ENCODE measurements at places on chromosomes 13 and 19.

DNA sequence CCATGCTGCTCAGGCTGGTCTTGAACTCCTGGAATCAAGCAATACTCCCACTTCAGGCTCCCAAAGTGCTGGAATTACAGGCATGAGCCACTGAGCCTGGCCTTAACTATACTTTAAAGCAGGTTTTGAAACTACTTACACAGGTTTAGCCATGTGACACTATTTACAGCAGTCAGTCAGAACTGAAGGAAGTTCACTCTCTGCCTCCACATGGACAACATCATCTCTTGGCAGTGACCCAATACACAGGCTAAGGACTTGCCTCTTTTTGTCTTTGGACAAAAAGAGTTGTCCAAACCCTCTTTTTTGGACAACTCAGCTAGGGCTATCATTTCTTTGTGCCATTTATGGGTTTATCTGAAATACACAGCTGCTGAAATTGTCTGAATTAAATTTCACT, 89.0 kb upstream of the CLDN10 start:
- no peak for DNase-seq

- no peak for DNase-seq
Measured at GRCh38 chr13:31827707-31828106, 88.4 kb downstream of the RXFP2 start.

- DNase-seq: no peak
Measured at GRCh38 chr13:24627946-24628345, 52.3 kb upstream of the ATP12A start.

DNA sequence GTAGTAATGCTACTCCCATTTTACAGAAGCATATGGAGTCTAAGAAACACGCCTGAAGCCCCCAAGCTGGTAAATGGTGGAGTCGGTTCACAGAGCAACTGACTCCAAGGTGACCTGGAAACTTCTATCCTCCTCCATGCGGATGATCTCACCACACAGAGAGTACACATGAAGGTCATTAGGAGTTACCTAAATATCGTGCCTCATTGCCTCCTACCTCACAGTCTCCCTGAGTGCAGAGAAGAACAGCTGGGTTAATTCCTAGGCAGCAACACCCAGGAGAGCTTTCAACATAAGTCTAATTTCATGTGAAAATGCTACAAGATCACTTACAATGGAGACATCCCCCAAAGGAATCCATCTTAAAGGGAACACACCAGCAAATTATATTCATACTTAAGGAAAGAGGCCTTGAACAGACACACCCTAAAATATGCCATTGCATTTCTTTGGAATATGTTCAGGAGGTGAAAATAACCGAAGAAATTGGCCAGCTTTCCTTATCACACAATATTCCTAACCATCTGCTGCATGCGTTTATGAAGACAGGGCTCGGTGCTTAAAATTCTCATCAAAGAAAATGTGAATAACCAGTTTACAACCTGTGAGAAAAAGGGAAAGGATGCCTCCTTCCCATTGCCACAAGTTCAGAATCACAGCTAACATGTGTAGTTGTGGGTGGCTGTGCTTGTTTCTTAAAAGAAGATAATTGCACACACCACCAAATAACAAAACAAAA, 203.6 kb upstream of the NBEA start:
- DNase-seq: no peak

GRCh38 chr19:27647423-27647822, 1565.5 kb downstream of the UQCRFS1 start:
- DNase-seq: no peak

DNA sequence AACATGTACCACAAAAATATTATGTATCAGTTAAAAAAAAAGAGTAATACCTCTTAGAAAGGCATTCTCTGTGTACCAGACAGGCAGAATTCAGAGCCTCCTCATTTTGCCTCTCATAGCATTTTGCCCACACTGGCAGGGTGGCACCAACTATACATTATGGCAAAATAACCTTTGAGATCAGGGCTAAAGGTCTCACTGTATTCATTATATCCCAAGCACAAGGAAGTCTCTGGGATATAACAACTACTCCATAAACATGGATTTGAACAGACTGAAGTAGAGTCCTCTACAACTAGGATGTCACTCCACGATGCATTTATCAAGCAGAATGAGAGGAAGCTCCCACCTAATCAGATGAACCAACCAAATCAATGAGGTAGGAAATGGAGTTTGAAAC, 10.6 kb downstream of the SUCLA2 start:
- no peak for DNase-seq

DNA sequence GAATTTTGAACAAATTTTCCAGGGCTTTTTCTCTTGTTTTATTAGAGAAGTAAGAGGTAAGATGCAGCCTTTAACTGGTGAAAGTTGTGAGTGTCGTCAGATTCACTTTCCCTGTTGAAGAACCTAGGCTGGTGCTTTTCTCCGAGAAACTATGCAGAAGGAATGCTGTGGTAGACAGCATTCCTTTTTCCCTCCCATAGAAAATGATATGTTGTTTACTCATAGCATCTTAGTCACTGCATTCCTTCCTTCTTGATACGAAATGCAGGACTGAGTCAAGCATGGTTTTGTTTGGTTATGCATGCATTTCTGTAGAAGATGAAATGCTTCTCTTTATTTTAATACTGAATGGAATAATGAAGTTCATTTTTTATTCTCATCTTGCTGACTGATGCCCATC, 3.4 kb downstream of the ITGBL1 start:
- DNase-seq: no peak

- DNase-seq: no peak
Measured at GRCh38 chr19:42356686-42357085, 31.3 kb downstream of the MEGF8 start.

GRCh38 chr13:91056746-91057145, 290.7 kb upstream of the MIR17HG start:
- no peak for DNase-seq

DNA sequence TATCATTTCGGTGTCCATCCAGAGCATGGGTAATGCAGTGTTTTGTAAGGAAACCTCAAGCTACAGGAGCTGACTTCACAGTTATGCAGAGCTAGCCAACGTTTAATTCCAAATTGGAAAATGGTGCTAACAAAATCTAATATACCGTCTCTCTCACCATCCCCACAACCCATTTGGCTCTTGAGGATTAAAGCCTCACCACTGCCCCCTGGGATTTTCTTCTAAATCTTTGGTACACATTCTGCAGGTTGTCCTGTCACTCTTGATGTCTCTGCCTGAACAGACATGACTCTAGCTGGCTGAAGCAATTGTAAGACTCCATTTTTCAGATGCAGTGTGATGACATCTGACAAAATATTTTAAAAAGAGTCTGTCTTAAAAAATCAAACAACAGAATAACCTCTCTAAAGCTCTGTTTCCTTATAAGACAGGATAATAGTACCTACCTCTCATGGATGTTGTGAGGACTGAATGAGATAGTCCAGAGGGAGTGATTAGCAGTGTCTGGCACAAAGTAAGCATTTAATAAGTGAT, 451.8 kb downstream of the SUCLA2 start:
- no peak for DNase-seq

GRCh38 chr13:63463782-63464610, 2048.3 kb upstream of the PCDH20 start:
- DNase-seq: no peak

- no peak for DNase-seq
Measured at GRCh38 chr13:109667807-109668291, 118.5 kb downstream of the IRS2 start.

- no peak for DNase-seq
Measured at GRCh38 chr13:90947976-90948375, 399.5 kb upstream of the MIR17HG start.

DNA sequence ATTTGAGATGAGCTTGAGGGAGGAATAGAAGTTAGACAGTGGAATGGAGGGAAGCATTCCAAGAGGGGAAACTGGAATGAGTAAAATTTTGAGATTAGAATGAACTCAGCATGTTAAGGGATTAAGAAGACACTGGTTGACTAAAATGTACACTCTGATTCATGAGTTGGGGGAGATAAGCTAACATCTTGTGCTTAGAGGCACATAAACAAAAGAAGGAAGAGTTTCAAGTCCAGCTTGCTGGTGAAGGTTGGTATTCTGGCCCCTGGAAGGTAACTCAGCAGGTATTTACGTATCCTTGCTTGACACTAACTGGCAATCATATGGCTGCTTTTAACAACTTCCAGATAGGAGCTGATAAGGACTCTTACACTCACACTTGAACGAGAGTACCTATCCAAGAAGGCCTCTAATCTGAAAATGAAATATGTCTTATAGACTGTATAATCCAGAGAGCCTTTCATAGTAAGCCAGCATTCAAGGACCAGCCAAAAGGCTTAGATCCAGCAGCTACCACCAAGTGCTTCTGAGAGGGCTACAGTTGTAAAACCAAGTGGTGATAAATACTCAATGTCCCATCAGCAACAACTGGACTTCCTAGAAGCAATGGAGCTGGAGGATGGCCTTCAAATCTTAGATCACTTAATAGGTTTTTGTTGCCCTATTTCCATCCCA, 149.7 kb upstream of the SERP2 start:
- DNase-seq: no peak

DNA sequence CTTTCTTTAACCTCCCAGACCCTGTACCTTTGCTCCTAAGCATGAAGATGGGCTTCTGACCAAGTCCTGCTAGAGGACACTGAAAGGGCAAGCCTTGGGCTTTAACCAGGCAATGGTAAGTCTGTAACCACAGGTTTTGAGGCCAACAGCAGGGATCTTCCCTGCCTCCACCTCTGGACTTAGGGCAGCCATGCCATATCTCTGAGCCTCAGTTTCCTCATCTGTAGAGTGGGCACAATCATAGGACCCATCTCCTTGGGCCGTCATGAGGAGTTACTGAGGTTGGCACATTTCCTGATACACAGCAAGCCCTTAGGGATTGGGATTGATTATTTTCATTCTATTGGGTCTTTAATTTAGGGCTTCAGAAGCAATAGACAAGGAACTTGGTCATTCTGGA, 14.7 kb downstream of the KLK1 start:
- DNase-seq: no peak

GRCh38 chr13:51147732-51148131, 36.7 kb upstream of the C13orf42 start:
- no peak for DNase-seq

DNA sequence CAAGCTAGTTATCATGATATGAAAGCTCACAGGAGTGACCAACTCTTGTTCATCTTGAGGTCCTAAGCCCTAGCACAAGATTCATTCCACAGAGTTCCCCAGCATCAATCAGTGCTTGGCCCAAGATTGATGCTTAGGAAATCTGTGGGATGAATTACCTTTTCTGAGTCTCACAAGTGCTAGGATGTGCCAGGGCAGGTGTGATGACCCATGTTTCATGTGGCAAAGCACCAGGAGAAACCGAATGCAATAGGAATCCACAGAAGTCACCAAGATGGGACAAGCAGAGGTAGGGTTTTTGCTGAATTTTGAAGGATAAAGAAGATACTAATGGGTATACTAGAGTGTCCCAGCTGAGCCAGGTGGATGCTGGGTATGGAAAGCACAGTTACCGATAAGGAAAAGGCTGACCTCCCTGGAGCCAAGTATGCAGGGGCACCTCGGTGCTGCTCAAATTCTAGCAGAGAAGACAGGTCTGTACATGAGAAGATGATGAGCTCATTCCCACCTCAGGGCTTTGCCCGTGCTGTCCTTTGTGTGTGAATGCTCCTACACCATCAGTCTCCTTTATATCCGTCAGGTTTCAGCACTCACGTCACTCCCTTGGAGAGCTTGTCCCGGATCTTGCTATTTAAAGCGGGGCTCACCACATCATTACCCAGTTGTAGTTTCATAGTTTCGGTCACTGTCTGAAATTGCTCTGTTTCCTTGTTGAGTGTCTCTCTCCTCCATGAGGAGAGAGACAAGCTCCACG, 168.9 kb upstream of the TSC22D1 start:
- DNase-seq: no peak

DNA sequence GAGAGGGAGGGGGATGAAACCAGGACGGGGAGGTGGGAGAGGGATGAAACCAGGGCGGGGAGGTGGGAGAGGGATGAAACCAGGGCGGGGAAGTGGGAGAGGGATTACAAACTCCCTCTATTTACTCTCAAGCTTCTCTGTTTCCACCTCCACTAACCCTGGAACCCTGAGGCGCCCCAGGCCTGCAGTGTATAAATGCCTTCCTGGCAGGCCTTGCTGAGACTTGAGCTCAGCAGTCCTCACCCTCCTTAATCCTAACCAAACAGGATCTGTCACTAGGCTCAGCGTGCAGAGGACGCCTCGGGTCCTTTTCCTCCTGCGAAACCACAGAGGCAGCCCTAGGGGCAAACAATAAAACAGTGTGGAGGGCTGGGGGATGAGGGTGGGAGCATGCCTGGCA, 32.1 kb upstream of the OR1M1 start:
- DNase-seq: no peak

DNA sequence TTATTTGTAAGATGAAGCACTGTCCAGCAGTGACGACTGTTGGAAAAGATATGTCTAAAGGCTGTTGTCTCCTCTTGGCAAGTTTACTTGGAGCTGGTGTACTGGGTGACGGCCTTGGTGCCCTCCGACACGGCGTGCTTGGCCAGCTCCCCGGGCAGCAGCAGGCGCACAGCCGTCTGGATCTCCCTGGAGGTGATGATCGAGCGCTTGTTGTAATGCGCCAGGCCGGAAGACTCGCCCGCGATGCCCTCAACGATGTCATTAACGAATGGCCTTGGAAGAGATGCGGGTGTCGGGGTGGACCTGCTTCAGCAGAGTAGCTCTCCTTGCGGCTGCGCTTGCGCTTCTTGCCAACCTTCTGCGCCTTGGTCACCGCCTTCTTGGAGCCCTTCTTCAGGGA, 24.6 kb upstream of the ZDHHC20 start:
- DNase-seq: no peak

- no peak for DNase-seq
Measured at GRCh38 chr13:30319130-30319529, 11.8 kb upstream of the KATNAL1 start.

GRCh38 chr13:30071969-30072817, 221.8 kb upstream of the UBL3 start:
- DNase-seq: no peak

DNA sequence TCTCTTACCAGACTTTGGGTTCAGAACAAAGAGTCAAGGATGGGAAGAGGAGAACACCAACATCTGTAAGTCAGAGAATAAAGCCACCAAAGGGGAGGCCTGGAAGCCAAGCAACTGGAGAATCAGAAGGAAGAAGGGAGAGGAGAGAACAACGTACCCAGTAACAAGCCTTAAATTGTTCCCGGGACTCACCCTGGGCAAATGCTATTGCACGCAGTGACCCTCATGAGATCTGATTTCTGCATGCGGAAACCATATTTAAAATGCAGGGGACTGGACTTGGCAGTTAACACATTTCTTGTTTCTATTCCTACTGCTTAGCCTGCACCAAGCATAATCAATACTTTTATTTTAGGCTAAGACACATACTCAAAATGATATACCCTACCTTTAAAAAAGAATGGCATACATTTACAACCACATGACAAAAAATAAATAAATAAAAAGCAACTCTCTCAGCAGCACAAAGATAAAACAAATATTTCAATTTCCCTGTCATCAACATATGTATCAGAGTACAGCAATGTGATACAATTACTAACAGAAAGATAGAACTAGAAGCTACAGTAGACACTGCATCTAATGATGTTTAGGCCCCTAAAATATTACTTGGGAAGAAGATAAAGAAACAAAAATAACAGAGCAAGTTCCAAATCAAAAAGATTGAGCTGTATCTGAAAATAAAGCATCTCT, 414.6 kb downstream of the ITGBL1 start:
- no peak for DNase-seq

GRCh38 chr19:49916839-49917733, 11.9 kb upstream of the ATF5 start:
- no peak for DNase-seq

Data from NCI-H187 (cell line).